Urinary bladder (tissue), 4 donors: ENCODE measurements at places on chromosomes 1 and 21. TPM values are rescaled to one million over a fixed set of nuclear protein-coding genes. Genes with fewer than 3 reads are reported as not detected.

FAM151A gene
- total RNA-seq, result not detected

APOBEC4 gene
- not detected for total RNA-seq

KCNQ4 gene
- 2.0 TPM for total RNA-seq

F3 gene
- 9.7 TPM for total RNA-seq

CLCA1 gene
- total RNA-seq, result not detected

CR2 gene
- total RNA-seq, result 0.63 TPM

GREM2 gene
- total RNA-seq, result 4.7 TPM

DNA sequence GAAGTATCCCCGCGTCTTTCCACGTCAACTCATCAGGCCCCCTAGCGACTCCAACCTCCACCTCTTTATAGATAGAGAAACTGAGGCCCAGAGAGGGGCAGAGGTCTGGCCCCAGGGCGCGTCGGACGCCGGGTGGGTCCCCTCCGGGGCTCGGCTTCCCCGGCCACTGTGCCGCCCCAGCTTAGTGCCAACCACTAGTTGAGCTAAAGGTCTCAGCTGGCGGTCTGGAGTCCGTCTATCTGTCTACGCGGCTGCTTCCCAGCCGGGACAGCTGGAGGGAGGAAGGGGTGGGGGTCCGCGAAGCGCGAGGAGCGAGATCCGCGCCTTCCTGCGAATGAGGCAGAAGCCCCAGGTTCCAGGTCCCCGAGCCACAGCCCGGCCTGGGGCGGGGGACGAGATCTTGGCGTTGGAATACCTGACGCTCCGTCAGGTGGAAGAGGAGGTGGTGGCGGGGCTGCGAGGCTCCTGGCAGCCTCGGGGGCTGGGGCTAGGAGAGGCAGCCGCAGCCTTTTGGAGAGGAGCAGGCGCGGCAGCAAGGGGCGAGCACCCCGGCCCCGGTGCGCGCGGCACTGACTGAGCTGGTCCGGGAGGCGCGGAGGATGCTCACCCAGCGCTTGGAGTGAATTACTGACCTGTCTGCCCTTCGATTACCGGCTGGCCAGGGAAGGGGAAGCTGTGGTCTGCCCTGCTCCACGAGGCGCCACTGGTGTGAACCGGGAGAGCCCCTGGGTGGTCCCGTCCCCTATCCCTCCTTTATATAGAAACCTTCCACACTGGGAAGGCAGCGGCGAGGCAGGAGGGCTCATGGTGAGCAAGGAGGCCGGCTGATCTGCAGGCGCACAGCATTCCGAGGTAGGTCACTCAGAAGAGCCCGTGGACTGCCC is 937 bp downstream of the PODN start:
- no peak for DNase-seq

DNA sequence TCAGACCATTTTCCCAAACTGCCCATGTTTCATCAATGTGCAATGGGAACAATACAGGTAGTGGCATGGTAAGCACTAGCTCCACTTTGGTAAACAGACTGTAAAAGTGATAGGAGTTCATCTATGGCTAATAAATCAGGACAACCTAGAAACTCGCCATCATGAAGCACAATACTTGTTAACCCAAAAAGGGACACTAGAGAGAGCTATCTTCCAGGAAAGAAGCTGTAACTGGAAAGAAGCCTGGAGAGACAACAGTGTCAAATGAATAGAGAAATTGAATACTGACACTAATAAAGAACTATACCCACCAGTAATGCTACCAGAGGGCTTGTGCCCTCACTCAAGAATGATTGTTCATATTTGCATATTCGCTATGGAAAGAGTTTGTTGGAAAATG is 164.7 kb upstream of the RGS18 start:
- no peak for DNase-seq

- no peak for DNase-seq
These were observed 19.1 kb downstream of the GALNT2 start for GRCh38 chr1:230086151-230086550.

- no peak for DNase-seq
These were observed 175.0 kb downstream of the FOXD2 start for GRCh38 chr1:47612819-47613218.

DNA sequence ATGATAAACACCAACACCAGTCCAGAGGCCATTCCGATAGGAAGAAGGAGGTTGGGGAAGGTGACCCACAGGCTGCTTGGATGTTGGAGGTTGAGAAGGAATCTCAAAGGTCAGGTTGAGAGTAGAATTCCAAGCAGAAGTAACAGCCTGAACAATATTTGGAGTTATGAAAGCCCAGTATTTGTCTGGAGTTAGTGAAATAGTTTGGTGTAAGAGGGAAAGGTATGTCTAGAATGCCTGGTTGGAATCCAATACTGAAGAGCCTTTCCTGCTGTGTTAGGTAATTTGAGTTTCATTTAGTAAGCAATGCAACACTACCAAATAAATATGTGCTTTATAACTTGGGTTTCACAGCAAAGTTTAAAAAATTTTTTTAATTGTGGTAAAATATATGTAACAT is 70.5 kb upstream of the MCOLN3 start:
- no peak for DNase-seq

DNA sequence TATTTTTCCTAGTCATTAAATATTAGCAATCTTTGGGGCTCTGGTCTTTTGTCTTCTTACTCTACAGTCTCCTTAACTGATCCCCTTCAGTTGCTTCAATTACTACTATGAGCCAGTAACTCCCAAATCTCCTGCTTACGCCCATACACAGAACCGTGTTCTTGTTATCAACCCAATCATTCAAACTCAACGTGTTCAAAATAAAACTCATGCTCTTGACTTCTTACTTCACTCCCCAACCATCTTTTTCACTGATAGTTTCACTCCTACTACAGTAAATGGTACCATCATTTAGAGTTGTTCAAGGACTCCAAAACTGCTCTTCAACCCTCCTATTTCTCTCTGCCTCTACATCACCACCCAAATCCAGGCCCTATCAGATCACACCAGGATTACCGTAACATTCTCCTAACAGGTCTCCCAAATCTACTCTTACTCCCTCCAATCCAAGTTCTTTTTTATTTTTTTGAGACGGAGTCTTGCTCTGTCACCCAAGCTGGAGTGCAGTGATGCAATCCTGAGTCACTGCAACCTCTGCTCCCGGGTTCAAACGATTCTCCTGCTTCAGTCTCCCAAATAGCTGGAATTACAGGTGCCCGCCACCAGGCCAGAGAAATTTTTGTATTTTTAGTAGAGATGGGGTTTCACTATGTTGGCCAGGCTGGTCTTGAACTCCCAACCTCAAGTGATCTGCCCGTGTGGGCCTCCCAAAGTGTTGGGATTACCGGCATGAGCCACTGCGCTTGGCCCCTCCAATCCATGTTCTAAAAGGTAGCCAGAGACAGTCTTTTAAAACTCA is 3.0 kb downstream of the YARS1 start:
- DNase-seq, result no peak

GRCh38 chr1:48875552-48876329 is 99.0 kb upstream of the BEND5 start:
- DNase-seq, result no peak

DNA sequence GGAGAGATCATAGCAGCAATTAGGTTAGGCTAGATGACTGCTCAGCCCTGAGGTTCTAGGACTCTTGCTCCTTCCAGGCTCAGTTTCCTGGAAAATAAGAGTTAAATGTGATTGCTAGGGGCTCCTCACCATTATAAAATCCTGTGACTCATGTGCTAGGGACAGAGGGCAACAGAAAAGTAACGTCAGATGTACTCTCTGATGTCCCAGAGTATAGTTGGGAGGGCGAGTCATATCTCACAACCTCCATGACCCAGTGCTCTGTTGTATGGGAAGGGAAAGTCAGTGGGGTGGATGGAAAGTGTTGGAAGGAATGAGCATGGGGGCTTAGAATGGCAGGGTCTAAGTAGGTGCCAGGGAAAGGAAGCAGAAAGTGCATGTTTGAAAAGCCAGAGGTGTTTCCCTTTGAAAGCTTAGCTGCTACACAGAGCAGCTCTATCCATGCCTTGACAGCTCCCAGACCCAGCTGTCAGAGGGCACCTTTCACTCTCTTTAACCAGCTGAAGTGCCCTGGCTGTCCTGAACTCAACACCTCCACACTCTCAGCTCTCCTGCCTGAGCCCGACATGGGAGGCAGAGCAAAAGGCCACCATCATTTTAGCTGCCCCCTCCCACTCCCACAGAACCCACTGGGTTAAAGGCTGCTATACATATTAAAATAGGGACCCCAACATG is 11.6 kb downstream of the GJA5 start:
- no peak for DNase-seq

GRCh38 chr21:34305605-34306604 is 57.9 kb upstream of the KCNE2 start:
- DNase-seq, result no peak

DNA sequence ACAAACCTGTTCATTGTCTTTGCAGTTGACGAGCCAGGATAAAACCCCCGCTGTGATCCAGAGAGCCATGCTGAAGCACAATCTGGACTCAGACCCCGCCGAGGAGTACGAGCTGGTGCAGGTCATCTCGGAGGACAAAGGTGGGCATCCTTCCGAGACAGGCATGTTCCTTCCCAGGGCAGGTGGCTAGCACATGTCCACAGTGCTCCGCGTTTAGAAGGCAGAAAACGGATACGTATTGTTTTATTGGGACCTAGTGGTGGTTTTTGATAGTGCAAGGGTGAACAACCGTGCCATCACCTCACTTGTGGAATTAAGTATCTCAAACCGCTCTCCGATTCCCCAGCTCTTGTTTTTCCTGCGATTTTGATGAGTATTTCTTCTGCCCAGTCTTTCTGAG is 115.3 kb downstream of the COLGALT2 start:
- DNase-seq, result no peak

DNA sequence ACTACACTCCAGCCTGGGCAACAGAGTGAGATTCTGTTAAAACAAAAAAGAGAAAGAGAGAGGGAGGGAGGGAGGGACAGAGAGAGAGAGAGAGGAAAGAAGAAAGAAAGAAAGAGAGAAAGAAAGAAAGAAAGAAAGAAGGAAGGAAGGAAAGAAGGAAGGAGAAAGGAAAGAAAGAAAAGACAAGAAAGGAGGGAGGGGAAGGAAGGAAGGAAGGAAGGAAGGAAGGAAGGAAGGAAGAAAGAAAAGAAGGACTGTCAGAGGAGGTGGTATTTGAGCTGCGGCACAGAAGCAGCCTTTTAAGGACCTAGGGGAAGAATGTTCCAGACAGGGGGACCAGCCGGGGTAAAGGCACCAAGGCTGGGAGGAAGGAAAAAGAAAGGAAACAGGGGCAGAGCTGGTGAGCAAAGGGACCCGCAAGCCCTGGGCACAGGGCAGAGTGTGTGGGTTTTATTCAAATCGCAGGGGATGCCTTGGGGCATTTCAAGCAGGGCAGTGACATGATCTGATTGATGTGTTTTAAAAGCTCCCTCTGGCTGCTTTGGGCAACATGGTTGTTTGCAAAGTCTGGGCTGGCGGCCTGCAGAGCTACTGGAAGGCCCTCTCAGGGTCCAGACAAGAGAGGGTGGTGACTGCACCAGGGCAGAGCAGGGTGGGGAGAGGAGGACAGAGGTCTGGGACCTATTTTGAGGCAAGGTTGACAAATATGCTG is 176.9 kb upstream of the VAMP3 start:
- no peak for DNase-seq

DNA sequence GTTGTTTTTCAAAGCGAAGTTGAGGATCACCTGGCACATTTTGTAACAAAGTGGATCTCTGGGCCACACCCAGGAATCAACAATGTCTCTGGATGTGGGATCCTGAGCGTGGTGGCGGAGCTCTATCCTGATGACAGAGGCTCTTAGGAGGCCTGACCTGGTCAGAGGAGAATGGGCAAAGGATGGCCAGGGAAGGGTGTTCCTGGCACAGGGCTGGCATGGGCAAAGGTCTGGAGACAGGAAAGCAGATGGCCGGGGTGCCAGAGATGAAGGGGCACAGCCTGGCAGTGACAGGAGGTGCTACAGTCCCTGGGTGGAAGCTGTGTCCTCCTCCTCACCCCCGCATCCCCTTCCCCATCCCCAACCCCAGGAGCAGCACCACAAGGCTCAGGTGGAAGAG is 20.0 kb upstream of the MFN2 start:
- no peak for DNase-seq

- no peak for DNase-seq
These were observed 931 bp downstream of the FUBP1 start for GRCh38 chr1:77977989-77978292.

GRCh38 chr1:201766131-201766866 is 62.7 kb upstream of the IPO9 start:
- DNase-seq, result no peak

DNA sequence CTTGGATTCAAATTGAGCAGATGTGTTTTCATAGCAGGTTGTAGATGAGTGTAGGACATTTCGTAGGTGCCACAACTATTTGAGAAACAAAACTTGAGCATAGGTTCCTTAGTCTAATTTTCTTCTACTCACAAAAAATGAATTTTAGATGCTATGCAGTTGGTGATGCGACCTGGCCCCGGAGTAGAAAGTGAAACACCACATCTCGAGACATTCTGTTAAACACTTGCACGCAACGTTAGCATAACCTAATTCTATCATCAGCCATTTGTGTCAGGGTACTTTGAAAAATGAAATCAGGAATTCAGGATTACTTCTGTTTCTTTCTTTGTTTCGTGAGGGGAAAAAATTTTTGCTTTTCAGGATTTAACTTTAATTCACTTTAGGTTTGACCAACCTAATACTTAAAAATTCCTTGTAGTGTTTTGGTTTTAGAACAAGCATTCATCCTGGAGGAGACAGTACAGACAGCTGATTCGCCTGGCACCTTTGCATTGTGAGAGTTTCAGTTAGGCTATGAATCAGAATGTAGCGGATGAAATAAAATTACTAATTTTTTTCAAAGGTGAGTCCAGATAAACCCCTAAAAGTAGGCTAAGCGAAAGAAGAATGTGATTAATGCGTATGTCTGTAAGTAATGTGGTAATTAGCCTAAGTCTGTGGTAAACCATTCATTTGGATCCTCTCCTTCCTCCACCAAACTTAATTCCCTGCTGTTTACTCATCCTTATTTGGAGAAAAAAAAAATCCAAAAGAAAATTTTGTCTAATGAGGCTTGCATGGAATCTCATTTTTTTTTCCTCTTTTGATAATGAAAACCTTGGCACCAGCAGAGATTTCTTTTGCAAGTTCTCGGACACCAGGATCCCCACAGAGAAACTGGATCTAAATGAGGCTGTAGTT is 44.9 kb downstream of the MAP3K21 start:
- no peak for DNase-seq

GRCh38 chr1:226432586-226433340 is 24.9 kb upstream of the PARP1 start:
- DNase-seq, result no peak

- DNase-seq, result no peak
These were observed 5.8 kb downstream of the RAP1GAP start for GRCh38 chr1:21663248-21663950.

DNA sequence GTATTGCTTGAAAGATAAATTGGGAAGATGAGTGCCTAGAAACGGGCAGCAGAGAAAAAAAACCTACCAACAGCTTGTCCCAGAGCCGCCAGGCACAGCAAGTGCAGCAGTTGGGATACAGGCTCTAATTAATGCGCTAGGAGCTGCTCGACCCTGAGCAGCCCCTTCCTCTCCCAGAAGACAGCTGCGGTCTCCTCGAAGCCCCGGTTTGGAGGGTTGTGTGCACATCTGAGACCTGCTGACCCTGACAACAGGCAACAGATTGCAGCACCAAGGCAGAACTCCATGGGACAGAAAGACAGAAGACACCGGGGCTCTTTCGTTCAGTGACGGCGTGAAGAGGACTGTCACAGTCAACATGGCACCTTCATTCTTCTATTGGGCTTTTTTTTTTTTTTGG is 101.4 kb downstream of the TSEN15 start:
- DNase-seq, result no peak
